ENCODE measurements at places on chromosomes 3 and 15.

GRCh38 chr3:164040991-164041390, 1037.3 kb downstream of the SI start:
- no peak for DNase-seq

- no peak for DNase-seq
These were observed 218.5 kb downstream of the BBX start for GRCh38 chr3:107740992-107741896.

- no peak for DNase-seq
These were observed 556.9 kb upstream of the CFAP20DC start for GRCh38 chr3:59606638-59607266.

DNA sequence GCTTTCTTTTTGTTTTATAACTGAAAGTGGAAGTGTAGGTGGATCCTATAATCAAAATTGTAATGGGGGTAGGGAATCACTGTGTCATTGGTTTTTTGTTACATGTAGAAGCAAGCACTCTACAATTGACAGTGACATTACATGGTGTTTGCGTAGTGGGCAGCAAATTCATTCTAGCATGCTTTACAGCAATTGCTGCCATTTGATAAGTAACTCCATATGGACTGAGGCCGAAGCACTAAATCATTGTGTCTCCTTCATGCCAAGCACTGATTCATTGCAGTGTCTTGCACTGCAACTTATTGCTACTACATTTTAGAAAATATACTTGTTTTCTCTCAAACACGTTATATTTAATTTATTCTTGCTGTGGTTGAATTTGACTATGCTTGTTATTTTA, 933.9 kb downstream of the NSUN3 start:
- no peak for DNase-seq

DNA sequence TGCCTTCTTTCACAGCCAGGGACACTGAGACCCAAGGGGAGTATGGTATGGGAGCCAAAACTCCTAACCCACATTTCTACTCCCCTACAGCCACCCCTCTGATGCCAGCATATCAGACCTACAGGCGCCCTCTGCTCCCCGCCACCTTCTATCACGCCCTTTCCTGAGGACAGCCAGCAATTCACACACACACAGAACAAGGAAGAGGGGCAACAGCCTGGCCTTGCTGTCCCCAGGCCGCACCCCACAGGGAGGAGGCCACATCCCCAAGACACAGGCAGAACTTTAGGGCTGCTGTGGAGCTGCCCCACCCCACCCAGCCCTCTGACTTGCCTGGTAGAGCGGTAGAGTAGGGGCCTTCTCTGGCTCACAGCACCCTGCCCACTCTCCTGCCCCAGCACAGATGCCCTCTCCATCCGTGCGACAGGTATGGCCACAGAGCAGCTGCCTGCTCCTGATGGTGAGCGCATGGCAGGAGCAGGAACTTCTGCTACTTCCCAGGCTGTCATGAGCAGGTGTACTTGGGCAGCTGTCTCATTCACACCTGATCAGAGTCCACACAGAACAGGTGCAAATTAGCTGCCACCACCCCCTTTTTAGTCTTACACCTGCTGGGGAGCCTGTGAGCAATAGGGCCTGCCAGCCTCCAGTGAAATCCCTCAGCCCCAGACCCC, 33.4 kb downstream of the CCDC33 start:
- no peak for DNase-seq

- DNase-seq: peak; percentile 25
These were observed 21.9 kb downstream of the ABTB1 start for GRCh38 chr3:127694467-127695215.

- no peak for DNase-seq
These were observed 331.2 kb upstream of the TBL1XR1 start for GRCh38 chr3:177528306-177529070.

DNA sequence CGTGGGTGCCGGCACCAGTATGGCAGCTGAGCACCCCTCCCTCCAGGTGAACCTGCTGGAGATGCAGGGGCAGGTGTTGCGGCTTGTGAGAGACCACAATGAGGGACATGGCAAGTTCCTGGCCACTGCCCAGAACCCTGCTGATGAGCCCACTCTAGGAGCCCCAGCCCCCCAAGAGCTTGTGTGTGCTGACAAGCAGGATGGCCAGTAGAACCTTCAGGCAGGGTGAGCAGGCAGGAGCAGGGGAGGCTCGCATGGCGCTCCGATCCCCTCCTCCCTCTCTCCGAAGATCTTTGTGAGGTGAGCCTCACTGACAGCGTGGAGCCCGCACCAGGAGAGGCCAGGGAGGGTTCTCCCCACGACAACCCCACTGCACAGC, 29.8 kb downstream of the NGRN start:
- DNase-seq: no peak

DNA sequence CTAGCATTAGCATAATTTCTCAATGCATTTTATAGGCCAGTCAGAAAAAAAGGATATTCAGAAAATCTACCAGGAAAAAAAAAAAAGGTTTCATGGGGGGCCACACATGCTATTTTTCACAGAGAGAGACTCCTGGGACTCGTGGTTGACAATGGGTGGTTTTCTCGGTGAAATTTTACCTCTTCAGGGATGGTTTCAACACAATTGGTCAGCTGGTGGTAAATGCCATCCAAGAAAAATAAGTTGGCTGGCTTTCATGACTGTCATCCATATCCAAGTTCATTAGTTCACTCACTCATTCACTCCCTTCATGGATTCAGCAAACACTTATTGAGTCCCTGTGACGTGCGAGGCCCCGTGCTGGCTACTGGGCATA, 217.3 kb downstream of the SHQ1 start:
- no peak for DNase-seq

- DNase-seq: no peak
These were observed 121.1 kb downstream of the SHQ1 start for GRCh38 chr3:72727172-72727571.

DNA sequence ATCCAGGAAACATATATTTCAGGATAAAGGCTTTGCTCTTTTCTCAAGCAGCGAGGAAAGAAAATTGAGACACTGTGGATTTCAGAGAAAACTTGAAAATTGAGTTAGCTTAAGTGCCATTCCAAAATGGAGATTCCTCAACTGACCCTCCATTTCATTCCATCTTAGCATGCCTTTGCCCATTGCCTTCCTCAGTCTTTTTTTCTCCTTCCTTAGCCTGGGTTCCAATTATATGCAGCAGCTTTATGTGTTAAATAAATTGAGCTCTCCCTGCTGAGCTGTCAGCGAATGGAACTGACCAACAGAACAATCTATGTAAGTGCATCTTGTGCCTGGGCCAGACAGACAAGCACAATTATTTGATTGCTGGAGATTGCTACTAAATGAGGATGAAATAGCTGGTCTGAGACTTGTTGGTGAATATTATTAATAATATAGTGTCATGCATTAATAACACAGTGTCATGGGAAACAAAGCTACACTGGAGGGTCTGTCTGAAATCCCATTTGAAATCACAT, 6.9 kb upstream of the DNAJC19 start:
- DNase-seq: no peak

DNA sequence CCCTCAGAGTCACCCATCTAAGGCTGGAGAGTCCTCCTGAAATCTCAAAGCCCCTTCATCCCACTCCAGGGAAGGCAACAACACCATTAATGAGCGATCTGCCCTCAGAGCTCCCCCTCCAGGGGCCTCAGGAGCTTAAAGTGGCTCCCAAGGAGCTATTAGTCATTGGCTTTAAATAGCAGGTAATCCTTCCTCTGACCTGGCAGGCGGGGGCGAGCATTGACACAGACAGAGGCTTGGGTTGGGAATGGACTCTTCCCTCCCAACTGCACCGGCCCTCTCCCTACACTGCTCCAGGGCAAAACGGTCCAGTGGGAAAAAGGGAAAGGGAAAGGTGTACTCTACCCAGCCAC, 1.4 kb downstream of the MFGE8 start:
- DNase-seq: no peak

- DNase-seq: no peak
These were observed 20.3 kb downstream of the GYG1 start for GRCh38 chr3:149011676-149012075.

DNA sequence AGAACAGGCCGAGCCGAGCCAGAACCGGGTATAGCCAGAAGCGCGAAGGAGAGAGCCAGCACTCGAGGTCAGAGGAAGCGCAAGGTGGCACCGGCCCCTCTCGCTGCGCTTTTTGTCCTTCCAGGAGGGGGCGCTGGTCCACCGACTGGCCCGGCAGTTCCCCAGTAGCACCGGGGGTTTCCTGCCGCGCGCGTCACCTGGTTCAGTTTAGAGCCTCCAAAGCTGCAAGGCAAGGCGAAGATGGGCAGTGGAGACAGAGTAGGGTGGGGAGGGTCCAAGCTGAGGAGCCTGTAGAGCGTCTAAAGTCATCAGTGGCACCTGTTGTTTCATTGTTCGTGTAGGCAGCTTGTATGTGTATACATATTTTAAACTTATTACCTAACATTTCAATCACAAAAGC, 7.6 kb upstream of the NR2E3 start:
- peak; percentile 13 for DNase-seq

GRCh38 chr15:50380089-50380488, 25.1 kb upstream of the GABPB1 start:
- no peak for DNase-seq

- DNase-seq: no peak
These were observed 22.3 kb upstream of the SFMBT1 start for GRCh38 chr3:53068176-53068575.

GRCh38 chr15:33101036-33101435, 93.5 kb downstream of the FMN1 start:
- no peak for DNase-seq

DNA sequence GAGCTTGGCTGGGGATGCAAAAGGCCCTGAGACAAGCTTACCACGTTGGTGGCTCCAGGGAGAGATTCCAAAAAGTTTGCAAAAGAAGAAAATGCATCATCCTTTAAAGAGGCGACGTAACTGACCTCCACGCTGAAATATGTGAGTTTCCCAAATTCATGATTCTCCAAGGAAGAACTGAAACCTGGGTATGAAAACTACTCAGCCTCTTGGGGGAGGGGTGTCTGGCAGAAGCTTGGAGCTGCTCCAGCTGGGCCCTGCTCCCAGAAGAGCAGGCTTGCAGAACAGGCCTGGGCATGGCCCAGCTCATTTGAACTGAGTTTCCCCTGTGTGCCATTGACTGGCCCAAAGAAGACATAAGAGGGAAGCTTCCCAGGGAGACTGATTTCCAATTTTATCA, 20.5 kb downstream of the CPN2 start:
- no peak for DNase-seq

GRCh38 chr3:128420289-128420688, 46.4 kb downstream of the DNAJB8 start:
- no peak for DNase-seq

- no peak for DNase-seq
These were observed 35.5 kb downstream of the CLSTN2 start for GRCh38 chr3:139970526-139970925.

- no peak for DNase-seq
These were observed 932.9 kb downstream of the ROBO1 start for GRCh38 chr3:78834910-78835309.

- DNase-seq: no peak
These were observed 135.2 kb upstream of the HES1 start for GRCh38 chr3:194000712-194001111.

DNA sequence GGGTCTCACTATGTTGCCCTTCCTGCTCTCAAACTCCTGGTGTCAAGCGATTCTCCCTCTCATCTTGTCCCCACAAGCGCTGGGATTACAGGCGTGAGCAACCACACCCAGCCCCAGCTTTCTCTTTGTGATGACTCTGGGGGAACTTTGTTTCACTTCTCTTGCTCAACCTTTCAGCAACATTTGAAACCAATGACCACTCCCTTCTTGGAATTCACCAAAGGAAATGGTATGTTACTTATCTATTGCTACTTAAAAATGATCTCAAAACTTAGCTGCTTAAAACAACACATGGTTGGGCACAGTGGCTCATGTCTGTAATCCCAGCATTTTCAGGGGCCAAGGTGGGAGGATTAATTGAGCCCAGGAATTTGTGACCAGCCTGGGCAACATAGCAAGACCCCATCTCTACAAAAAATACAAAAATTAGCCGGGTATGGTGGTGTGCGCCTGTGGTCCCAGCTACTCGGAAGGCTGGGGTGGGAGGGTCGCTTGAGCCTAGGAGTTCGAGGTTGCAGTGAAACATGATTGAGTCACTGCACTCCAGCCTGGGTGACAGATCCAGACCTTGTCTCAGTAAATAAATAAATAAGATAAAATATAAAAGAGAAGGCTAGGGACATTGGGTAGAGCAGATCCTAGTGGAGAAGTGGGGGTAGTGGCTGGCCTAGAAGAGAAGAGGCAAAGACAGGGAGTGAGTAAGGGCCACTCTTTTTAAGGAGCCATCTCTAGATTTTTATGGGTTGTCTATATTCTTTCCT, 10.3 kb upstream of the COPG1 start:
- DNase-seq: peak; percentile 8

DNA sequence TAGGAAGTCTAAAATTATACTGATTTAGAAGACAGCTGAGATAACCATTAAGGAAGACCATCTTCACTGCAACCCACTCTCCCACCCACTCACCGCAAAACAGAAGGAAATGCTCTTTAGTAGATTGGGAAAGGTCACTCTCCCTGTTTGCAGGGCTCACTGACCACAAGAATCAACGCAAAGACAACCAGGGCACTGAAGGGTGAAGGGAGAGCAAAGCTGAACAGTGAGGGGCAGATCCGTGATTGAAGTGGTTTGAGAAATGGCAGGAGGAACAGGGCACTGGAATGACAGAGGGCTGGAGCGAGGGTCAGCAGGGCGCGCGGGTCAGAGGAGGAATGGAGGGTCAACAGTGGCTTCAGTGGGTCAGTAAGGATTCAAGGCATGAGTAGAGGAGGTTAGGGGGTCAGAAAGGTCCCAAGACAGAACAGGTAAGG, 520 bp downstream of the MESD start:
- no peak for DNase-seq

GRCh38 chr3:14581334-14582044, 41.3 kb upstream of the GRIP2 start:
- DNase-seq: no peak

- DNase-seq: no peak
These were observed 95.1 kb upstream of the TNFAIP8L3 start for GRCh38 chr15:51189669-51190385.

GRCh38 chr15:82129761-82130160, 83.9 kb upstream of the MEX3B start:
- no peak for DNase-seq

GRCh38 chr3:146145642-146146041, 15.3 kb downstream of the PLOD2 start:
- DNase-seq: no peak

DNA sequence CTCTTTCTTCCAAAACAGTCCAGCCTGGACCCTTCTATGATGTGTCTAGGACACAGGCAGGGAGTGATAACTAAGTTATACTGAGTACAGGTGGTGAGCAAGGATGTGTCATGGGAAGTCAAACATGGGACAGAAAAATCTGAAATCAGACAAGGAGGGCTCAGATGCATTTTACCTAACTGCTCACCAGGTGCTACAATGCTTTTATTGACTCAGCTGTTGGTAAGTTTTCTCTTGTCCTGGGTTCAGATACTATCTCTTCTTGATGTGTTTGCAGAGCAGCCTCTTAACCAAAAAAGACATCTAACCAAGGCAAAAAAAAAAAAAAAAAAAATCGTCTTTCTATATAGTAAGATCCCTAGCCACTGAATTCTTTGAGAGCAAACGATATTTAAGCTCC, 378.6 kb downstream of the VPS13C start:
- DNase-seq: no peak

All from activated naive CD4-positive, alpha-beta T cell treated with Interleukin-2 at 50 U/mL for 16 hours (primary cell).